Subcutaneous preadipocyte (primary cell): ENCODE measurements at places on chromosomes 11 and 22. TPM values are rescaled to one million over a fixed set of nuclear protein-coding genes. Genes with fewer than 3 reads are reported as not detected.

The MPZL2 gene
- total RNA-seq: not detected in 2 replicates

The CD59 gene
- 257 and 365 TPM in 2 replicates for total RNA-seq

The DEUP1 gene
- total RNA-seq: not detected in 2 replicates

The OR5B21 gene
- total RNA-seq: not detected in 2 replicates

The UNC93B1 gene
- 18.7 and 19.7 TPM in 2 replicates for total RNA-seq

The CCDC82 gene
- 10.4 and 10.7 TPM in 2 replicates for total RNA-seq

The ACRV1 gene
- total RNA-seq: not detected in 2 replicates

The TLCD5 gene
- total RNA-seq: 7.2 and 10.7 TPM in 2 replicates

The OR8D4 gene
- total RNA-seq: 0.37 TPM in 1 of 2 replicates, not detected in the other

The ANO3 gene
- total RNA-seq: 2.6 and 3.7 TPM in 2 replicates

The DTX4 gene
- 0.59 and 1.1 TPM in 2 replicates for total RNA-seq

The TMEM191C gene
- total RNA-seq: 0.73 and 0.78 TPM in 2 replicates

The C11orf21 gene
- not detected in 2 replicates for total RNA-seq

The PDE2A gene
- 0.37 and 1.2 TPM in 2 replicates for total RNA-seq

The AP1B1 gene
- 48.5 and 68.8 TPM in 2 replicates for total RNA-seq

The OR5T2 gene
- total RNA-seq: not detected in 2 replicates

The MMP10 gene
- total RNA-seq: not detected in 2 replicates

The OR52I1 gene
- total RNA-seq: not detected in 2 replicates

The IRAG1 gene
- 0.37 and 0.39 TPM in 2 replicates for total RNA-seq

The C22orf31 gene
- not detected in 2 replicates for total RNA-seq

The SCGB1A1 gene
- total RNA-seq: not detected in 2 replicates

The RPL3 gene
- 1,850 and 3,598 TPM in 2 replicates for total RNA-seq

The USH1C gene
- not detected in 2 replicates for total RNA-seq

The ACP2 gene
- total RNA-seq: 26.8 and 31.1 TPM in 2 replicates

The UFD1 gene
- total RNA-seq: 52.9 and 56.5 TPM in 2 replicates

The PLAAT4 gene
- total RNA-seq: 2.3 and 4.8 TPM in 2 replicates

The FADD gene
- total RNA-seq: 36.0 and 38.2 TPM in 2 replicates
